ENCODE measurements at places on chromosomes 12 and 14.
A peak's percentile ranks its signal among the peaks of the same experiment; 100 is the strongest.

- no peak for DNase-seq
These were observed 189.6 kb upstream of the TMEM132C start for GRCh38 chr12:128077211-128077916.

- DNase-seq: no peak
These were observed 92.0 kb downstream of the NCOR2 start for GRCh38 chr12:124475295-124476010.

- DNase-seq: no peak
These were observed 14.0 kb upstream of the HPD start for GRCh38 chr12:121872546-121873215.

DNA sequence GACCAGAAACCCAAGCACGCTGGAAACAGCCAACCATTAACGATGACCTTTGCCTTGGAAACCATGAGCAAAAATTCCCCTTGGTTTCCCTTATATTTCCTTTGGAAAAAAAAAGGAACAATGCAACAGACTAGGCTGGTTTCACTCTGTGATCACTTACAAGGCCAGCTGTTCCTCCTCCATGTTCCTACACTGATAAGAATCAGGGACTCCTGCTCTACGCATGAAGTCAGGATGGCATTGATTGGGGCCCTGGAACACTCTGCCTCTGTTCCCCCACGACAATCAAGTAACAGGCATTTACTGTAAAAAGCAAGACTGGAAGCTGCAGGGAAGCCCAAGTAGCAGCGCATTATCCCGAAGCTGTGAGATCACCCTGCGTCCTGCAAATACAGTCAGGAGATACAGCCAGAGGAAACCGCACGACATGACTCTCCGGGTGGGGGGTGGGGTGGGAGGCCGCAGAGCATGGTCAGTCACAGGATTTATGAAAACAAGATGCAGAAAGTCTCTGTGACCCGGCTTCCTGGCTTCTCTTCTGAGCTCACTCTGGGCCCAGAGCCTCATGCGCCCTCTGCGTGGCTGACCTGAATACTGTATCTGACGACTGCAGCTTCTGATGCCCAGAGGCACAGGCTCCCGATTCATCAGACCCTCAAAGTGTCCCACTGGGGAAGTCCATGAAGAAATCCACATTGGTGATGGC, 31.1 kb downstream of the SSH1 start:
- peak; percentile 41 for DNase-seq

DNA sequence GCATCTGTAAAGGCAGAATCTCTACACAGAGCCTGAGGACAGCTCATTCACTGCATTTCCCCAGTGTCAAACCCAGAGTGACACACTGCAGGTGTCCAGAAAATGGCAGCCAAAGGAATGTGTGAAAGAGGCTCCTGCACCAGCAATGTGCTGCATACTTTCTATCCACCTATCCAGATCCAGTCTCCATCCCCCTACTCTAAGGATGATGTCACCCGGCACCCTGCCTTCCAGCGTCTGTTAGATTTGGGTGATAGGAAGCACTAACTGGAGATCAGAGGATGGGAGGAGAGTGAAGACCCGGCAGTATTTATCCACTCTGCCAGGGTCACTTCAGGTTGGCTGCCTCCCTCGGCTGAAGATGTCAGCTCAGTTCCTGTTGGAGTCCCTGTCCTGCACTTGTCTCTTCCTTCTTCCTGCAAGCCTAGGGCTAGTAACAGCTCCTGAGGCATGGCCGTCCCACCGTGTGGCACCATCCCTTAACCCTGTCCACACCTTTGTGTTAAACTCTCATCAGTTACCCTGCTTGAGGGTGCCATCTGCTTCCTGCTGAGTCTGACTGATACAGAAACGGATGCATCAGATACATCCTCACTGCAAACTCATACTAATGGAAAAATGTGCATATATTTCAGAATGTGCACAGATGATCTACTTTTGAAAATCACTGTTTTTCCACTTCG, 13.0 kb upstream of the GPR68 start:
- DNase-seq: peak; percentile 55

DNA sequence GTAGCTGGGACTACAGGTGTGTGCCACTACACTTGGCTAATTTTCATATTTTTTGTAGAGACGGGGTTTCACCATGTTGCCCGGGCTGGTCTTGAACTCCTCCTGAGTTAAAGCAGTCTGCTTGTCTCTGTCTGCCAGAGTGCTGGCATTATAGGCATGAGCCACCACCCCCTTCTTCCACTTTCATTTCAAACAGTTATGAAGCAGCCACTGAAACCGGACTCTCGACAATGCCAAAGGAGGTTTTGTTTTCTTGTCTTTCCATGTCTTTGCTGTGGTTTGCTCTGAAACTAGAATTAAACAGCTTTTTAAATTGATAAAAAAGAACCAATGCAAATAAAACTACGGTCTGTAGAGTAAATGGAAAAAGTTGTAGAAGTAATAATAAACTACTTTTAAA, 30.4 kb downstream of the RAP1B start:
- no peak for DNase-seq

- DNase-seq: no peak
These were observed 47.1 kb downstream of the TBX3 start for GRCh38 chr12:114636723-114637480.

GRCh38 chr12:113075137-113075683, 18.7 kb downstream of the DTX1 start:
- DNase-seq: no peak

DNA sequence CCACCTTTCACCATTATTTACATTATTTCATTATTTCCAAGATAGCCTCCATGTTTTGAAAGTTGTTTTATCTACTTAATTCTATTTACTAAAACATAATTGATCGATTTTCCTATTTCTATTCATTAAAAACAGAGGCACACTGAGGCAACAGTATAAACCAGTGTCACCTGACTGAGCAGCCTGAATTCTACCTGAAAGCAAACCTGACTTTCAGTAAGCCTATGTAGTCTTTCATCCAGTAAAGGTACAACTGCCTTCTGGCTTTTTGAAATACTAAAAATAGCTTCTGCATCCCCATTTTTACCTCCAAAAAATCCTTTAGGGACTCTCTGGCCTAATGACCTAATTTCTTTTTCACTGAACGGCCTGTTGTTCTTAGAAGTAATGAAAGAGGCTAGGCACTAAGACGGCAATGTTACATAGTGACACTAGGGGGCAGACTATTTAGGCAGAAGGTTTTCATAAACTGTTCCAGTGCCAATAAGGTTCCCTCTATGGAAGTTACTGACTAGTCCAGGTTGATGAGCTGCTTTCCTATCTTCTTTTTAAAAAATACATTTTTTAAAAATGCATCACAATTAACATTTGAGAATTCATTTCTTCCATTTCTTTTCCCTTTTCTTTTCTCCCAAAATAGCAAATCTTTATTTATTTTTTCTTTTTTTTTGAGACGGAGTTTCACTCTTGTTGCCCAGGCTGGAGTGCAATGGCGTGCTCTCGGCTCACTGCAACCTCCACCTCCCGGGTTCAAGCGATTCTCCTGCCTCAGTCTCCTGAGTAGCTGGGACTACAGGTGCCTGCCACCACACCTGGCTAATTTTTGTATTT, 17.5 kb downstream of the ANAPC5 start:
- DNase-seq: peak; percentile 60

DNA sequence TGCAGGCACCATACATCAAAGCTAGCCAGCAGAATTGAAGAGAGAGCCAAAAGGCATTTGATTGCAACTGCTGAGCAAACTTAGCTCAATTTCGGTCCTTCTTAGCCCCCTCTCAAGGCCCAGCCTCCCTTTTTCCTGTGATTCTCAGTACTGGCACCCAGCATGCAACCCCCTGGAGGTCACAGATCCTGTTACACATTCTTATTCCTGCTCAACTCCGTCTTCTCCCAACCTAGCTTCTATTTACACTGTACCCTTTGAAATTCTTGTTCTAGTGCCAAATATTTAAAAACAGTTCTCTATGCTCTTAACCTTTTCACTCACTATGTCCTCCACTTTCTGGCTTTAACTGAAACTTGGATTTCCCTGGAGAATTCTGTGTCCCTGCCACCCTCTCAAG, 131.3 kb upstream of the CPSF6 start:
- no peak for DNase-seq

- DNase-seq: no peak
These were observed 120.1 kb downstream of the SMOC1 start for GRCh38 chr14:69999261-69999674.

GRCh38 chr12:46450279-46450748, 77.7 kb upstream of the SLC38A2 start:
- no peak for DNase-seq

DNA sequence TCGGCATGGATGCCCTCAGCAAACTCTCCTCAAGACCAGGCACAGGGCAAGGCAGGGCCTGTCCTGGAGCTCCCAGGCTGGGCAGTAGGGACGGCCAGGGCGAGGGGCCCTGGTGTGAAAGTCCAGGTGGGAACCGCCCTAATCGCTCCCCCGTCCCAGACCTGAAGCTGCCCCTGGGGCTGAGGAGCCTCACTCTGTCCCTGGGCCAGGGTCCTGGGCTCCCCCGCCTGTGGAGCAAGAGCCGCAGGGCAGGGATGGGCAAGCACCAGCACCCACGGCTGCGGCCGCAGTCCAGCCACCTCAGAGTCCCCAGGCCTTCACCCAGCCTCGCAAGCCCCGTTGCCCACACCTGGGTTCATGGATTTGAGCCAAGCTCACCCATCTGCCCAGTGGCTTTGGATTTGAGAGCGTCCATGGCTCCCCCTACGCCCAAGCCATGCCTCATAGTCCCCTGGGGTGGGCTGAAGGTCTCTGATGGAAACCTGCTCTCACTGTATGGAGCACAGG, 102.4 kb upstream of the C14orf180 start:
- DNase-seq: no peak

DNA sequence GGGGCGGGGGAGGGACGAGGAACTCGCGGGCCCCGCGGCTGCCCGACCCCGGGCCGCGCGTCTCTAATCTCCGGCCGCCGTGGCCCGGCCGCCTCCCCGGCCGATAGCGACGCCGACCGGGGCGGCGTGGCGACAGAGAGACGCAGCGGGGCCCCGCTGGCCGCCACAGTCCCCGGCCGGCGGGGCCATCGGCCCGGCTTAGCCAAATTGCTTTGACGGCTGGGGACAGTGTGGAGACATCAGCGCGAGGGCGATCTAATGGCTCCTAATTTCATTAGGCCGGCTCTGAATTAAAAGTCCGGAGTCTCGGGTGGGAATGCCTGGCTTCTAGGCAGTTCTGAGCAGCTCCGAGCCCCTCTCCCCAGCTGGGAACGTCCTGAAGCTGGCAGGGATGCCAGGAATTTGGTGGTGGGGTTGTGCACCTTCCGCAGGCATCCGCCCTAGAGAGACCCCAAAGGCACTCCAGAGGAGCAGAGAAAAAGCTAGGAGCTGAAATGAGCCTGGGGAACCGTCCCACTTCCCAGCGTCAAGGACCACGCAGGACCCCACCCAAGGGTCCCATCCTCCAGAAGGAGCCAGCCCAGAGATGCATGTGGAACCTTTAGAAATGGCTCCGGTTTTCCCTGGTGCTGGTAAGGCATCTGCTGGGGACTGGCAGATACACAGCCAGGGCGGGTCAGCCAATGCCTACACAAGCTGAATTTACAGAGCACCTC, 9.6 kb downstream of the TBX5 start:
- DNase-seq: no peak

DNA sequence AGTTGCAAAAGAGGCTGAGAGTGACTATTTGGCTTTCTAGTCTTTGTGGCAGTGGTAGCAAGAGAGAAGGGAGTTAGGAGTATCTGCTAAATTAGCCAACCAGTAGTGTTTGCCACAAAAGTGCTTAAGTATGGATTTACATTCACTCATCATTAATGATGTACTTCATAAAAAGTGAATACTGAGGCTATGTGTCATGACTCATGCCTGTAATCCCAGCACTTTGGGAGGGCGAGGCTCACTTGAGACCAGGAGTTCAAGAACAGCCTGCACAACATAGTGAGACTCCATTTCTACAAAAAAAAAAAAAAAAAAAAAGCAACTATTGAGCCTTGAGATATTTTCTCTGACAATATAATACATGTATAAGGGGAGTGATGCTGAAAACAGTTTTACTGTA, 36.8 kb downstream of the CCDC177 start:
- no peak for DNase-seq

GRCh38 chr14:61695695-61696527, 598 bp downstream of the HIF1A start:
- DNase-seq: peak; percentile 51

- DNase-seq: no peak
These were observed 635.4 kb upstream of the ATXN7L3B start for GRCh38 chr12:73902260-73902659.

GRCh38 chr12:111761706-111762105, 5.0 kb upstream of the ALDH2 start:
- DNase-seq: no peak

DNA sequence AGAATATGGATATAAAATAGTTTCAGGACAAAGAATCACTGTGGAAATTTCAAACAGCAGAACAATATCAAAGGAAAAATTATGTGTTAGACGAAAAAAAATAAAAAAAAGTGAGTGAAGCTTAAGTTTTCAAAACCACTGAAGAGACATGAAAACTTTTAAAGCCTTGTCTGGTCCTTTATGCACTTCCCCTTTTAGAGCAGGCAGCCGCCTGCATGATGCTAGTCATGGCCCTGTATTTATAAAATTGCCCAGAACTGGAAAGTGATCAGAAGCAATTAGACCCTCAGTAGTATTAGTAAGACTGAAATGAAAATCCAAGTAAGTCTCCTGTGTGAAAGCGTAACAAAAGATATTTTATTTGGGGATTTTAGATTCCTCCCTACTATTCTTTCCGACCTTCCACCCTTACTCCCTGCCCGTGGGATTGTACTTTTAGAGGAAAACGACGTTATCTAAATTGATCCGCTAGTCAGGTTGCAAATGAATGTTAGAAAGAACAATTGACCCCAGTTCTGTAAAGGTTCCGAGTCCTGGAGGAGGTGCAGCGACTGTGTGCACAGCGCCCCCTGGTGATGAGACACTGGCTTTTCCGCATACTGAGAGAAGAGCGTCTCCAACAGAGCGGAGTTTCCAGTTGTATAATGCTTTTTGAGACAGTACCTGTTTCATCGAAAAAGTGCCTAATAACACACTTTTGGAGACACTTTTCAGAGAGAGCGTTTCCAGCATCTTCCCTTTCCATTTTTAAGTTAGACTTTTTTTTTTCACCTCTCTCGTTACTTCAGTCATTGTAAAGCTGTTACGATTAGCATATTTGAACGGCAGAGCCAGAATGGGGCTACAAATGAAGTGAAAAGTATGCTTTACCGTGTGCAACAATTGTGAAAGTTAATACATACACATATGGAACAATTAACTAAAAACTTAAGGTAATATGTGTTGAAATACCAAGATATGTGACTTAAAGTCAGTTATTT, 12.4 kb downstream of the MGST1 start:
- peak; percentile 68 for DNase-seq

- no peak for DNase-seq
These were observed 601.8 kb upstream of the ATXN7L3B start for GRCh38 chr12:73935817-73936216.

DNA sequence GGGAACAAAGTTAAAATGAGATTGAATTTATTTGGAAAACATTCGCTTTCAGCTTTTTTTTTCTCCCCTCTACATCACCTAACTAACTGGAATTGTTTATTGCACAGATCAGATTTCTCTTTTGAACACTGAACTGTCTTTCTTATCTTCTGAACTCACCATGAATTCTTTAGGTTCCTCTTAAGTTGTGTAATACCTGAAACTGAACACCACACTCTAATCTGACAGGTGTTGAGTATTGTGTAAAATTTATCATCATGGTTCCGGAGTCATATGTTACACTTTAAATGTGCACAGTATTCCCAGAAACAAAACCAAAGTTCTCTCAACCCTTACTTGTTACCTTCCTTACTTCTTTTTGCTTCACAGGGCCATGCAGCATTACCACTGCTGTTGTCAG, 66.8 kb downstream of the TGFB3 start:
- DNase-seq: no peak
